ENCODE measurements at places on chromosomes 3 and 15. TPM values are rescaled to one million over a fixed set of nuclear protein-coding genes. Genes with fewer than 3 reads are reported as not detected.

Gene DUOXA2
- total RNA-seq, result not detected

Gene C3orf22
- 0.44 TPM for total RNA-seq

GRCh38 chr3:78348664-78349063 is 1308.8 kb downstream of the ROBO2 start:
- DNase-seq, result no peak

GRCh38 chr3:13832130-13832529 is 47.7 kb downstream of the WNT7A start:
- no peak for DNase-seq

GRCh38 chr15:87906444-87906843 is 350.1 kb downstream of the NTRK3 start:
- no peak for DNase-seq

DNA sequence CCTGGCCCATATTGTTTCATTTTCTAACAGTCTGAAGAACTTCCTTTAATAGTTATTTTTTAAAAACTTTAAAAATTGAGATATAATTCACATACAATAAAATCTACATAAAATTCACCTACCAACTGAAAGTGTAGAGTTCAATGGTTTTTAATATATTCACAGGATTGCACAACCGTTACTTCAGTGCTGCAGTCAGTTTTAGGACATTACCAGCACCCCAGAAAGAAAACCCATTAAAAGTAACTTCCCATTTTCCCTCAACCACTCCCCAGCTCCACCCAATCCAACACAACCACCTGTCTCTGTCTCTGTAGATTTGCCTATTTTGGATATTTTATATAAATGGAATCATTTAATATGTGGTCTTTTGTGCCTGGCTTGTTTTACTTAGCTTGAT is 29.6 kb downstream of the MGA start:
- DNase-seq, result no peak

DNA sequence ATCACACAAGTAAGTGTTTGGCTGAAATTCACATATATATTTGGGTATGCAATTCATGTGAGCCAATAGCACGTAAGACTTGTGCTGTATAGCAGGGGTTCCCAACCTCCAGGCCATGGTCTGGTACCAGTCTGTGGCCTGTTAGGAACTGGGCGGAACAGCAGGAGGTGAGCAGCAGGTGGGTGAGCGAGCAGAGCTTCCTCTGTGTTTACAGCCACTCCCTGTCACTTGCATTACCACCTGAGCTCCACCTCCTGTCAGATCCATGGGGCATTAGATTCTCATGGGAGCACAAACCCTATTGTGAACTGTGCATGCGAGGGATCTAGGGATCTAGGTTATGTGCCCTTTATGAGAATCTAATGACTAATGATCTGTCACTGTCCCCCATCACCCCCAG is 59.7 kb downstream of the MAP3K13 start:
- no peak for DNase-seq

DNA sequence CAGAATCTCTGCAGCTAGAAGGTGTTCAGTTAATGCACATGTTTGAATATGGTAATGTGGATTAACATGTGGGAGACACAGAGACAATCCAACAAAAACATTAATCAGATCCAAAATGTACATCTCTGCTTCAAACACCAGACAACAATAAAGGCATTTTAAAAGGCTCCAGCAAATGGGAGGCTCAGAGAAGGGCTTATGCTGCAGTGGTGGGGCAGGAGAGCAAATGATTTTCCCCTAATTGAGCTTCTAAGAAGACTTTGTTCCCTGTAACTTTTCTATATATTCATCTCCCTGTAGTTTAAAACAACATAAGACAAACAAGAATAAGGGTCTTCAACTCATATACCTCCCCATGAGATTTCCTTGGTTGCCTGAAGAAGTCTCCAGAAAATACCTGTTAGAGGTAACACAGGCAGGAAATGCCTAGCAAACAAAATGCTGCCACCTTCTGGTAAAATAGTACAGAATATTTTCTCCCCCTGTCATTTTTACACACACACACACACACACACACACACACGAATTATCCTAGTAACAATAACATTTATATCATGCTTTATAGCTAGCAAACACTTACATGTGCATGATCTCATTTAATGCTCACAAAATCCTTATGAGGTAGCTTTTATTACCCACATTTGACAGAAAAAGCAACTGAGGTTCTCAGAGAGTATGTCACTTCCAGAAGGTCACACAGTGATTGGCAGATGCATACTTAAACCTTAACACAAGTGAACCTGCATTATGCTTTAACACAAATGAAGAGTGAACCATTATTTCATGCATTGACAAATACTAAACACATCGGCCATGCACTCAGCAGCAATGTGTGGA is 123.4 kb upstream of the MB21D2 start:
- DNase-seq, result no peak

DNA sequence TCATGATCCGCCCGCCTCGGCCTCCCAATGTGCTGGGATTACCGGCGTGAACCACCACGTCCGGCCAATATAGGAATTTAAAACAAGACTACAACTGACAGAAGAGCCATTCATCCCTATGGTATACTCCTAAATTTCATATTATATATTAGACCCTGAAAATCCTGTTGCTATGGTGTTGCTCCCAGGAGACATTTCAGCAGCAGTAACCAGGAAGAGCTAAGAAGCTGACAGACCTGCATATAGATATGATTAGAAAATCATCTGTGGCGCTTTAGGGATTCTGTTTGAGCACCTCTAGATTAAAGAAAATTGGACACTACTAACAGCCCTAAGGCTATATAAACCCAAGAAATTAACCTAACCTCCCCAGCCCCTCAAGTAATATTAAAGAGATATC is 38.8 kb downstream of the TBL1XR1 start:
- DNase-seq, result no peak

Data from progenitor cell of endocrine pancreas (in vitro differentiated cells).